AG09309 (cell line): ENCODE measurements at places on chromosomes 12 and 14.

- DNase-seq = no peak
Observed at GRCh38 chr12:105677672-105678071, 347.2 kb downstream of the C12orf75 start.

- DNase-seq = no peak
Observed at GRCh38 chr12:126343321-126343720, 1278.1 kb downstream of the AACS start.

GRCh38 chr14:73007835-73008234 is 19.1 kb downstream of the ZFYVE1 start:
- DNase-seq = no peak

- no peak for DNase-seq
Observed at GRCh38 chr14:83975841-83976770, 1553.8 kb upstream of the FLRT2 start.

DNA sequence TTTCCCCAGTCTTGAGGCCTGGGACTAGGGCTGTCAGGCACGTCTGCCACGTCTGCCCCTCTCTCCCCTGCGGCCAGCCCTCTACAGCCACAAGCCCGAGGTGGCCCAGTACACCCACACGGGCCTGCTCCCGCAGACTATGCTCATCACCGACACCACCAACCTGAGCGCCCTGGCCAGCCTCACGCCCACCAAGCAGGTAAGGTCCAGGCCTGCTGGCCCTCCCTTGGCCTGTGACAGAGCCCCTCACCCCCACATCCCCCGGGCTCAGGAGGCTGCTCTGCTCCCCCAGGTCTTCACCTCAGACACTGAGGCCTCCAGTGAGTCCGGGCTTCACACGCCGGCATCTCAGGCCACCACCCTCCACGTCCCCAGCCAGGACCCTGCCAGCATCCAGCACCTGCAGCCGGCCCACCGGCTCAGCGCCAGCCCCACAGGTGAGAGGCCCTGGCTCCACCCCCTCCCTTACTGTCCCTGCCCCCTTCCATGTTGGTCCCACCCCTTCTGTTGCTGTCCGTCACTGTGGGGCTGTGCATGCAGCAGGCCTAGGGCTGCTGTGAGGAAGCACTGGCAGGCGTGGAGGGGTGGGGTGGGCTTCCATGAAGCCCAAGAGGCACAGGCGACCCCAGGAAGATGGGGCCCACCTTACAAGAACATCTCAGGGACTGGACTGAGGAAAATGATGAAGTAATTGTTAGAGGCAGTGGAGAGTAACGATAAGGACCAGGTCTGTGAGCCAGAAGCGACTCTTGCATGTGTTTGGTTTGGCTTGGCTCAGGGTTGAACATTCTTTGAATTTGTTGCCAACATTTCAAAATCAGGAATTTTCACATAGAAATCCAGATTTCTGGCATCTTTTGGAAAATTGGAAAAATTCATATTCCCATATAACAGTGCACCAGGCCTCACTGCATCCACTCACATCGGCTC is 16.8 kb downstream of the C12orf43 start:
- no peak for DNase-seq

GRCh38 chr14:94119071-94119470 is 8.5 kb downstream of the IFI27 start:
- DNase-seq = no peak

- DNase-seq = no peak
Observed at GRCh38 chr12:8123124-8123912, at the start of gene CLEC4A. Gene CLEC4A (plus strand): TSS chr12:8123617. CDS start chr12:8123879, 262 bp downstream.

GRCh38 chr14:92794547-92794941 is 439 bp downstream of the GOLGA5 start:
- no peak for DNase-seq

DNA sequence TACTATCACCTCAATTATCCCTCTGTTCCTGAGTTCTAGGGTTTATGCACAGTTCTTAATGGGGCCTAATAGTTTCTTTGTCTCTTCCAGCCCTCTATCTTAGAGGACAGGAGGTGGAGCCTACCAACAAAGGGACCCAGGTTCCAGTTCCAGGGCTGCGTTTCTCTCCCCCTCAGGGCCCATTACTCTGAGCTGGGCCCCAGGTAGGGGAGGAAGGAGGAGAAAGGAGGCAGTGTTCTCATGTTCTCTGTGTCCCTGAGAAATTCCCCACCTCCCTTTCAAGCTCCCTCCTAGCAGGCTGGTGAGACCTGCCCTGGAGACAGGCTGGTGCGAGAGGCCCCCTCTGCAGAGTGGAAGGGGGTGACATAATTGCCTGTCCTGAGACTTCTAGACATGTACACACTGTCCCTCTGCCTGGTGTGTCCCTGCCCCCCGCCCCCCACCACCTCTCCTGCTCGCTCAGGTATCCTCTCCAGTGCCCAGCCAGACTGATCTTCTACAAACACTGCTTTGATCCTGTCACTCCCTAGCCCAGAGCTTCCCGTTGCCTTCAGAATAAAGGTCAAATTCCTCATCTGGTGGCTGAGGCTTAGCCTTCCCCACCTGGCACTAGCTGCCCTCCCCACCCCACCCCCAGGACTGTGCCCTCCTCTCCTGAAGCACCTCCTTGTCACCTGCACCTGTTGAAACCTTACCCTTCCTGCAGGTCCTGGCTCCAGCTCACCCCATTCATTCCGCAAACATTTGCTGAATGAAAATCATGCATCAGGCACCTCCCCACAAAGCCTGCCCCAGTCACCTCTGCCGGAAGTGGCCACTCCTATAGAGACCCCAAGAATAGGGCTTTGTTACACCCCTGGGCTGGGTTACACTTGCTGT is 21.1 kb upstream of the KRT8 start:
- DNase-seq = no peak

DNA sequence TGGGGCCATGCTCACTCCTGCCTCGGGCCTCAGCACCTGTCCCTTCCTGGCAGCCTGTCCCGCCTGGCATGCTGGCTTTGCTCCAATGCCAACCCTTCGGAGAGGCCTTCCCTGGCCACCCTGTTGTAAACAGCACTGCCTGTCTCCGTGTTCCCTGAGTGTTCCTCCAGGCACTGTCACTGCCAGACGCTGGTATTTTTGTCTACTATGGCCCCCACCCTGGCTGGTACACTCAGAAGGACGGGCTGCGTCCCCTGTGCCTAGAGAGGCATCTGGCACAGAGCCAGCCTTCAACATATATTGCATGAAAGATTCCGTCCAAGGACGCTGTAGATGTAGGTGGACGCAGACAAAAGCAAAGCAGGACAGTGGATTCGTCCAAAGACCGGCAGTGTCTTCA is 2.7 kb upstream of the ASPG start:
- DNase-seq = no peak
